Stimulated activated CD8-positive, alpha-beta memory T cell treated with anti-CD3 and anti-CD28 coated beads, Interleukin-4, amount 100 ng/mL, for 48 hours (primary cell): ENCODE measurements at places on chromosomes 6 and 20.
A peak's percentile ranks its signal among the peaks of the same experiment; 100 is the strongest.

GRCh38 chr6:11358904-11359830 lies 126.7 kb upstream of the NEDD9 start:
- DNase-seq, result no peak

DNA sequence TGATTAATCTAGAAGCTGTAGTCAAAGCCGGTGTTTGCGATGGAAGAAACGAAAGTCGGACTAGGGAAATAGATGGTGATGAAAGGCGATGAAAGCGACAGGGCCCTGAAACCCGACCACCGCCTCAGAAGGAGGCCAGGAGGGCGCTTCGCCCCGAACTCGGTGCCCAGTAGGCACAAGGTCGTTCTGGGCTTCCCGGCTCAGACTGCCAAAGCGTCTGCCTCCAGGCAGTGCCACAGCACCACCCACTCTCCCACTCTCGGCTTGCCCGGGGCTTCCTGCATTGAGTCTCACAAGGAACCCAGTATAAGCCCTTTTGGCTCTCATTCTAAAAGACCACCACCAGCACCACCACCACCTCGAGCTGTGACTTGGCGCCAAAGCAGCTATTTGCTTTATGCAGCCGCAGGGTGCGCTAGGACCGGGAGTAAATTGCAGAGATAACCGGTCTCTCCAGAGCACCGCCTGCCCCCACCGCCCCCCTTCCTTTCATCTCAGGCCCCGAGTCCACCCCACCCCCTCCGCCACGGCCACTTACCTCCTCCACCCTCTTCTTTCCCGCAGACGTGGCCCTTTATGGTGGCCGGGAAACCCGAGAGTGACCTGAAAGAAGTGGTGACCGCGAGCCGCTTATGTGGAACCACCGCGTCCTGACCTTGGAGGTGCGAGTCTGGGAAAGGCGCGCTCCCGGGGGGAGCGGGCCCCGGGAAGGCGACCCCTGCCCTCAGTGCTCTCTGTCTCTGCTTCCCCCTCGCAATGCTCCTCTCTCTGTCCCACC lies 2.4 kb downstream of the TCF21 start:
- DNase-seq, result peak; percentile 45

DNA sequence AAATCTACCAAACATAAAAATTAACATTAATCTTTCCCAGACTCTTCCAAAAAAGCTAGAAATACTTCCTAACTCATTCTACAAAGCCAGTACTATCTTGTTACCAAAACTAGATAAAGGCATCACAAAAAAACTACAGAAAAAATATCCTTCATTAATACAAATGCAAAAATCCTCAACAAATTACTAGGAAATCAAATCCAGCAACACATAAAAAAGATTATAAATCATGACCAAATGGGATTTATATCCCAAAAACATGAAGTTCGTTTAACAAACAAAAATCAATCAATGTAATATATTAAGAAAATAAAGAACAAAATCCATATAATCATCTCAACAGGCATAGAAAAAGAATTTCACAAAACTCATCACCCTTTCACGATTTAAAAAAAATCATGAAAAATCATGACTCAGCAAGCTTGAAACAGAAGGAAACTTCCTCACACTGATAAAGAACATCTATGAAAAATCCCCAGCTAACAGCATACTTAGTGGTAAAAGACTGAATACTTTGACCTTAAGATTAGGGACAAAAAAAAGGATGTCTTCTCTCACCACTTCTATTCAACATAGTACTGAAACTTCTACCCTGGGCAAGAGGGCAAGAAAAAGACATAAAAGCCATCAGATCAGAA lies 43.2 kb downstream of the RANBP9 start:
- DNase-seq, result no peak

- no peak for DNase-seq
Measured at GRCh38 chr20:38536310-38536709, 44.7 kb upstream of the ADIG start.

GRCh38 chr6:93848031-93848742 lies 428.8 kb upstream of the EPHA7 start:
- no peak for DNase-seq

GRCh38 chr6:71299541-71300470 lies 11.2 kb downstream of the OGFRL1 start:
- no peak for DNase-seq

DNA sequence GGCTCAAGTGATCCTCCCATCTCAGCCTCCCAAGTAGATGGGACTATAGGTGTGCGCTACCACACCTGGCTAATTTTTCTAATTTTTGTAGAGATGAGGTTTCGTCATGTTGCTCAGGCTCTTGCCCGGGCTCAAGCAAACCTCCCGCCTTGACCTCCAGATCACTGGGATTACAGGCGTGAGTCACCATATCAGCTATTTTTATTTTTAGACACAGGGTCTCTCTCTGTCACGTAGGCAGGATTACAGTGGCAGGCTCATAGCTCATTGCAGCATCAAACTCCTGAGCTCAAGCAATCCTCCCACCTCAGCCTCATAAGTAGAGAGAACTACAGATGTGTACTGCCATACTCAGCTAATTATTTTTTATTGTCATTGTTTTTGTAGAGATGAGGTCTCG lies 41.7 kb downstream of the SLC23A2 start:
- no peak for DNase-seq

GRCh38 chr6:11224966-11225463 lies 7.5 kb downstream of the NEDD9 start:
- DNase-seq, result peak; percentile 41

DNA sequence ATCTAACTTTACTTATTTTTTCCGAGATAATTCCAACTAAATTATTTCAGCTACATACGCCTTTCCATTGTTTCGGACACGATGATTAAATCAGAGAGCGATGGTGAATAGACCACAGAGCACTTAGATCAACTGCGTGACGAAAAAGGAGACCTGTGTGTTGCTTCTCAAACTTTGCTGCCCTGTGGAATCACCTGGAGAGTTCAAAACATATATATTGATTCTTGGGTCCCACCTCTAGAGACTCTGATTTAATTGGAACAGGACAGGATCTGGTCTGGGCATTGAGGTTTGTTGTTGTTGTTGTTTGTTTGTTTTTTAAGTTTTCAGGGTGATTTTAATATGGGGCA lies 401 bp upstream of the TNFRSF21 start:
- DNase-seq, result no peak

DNA sequence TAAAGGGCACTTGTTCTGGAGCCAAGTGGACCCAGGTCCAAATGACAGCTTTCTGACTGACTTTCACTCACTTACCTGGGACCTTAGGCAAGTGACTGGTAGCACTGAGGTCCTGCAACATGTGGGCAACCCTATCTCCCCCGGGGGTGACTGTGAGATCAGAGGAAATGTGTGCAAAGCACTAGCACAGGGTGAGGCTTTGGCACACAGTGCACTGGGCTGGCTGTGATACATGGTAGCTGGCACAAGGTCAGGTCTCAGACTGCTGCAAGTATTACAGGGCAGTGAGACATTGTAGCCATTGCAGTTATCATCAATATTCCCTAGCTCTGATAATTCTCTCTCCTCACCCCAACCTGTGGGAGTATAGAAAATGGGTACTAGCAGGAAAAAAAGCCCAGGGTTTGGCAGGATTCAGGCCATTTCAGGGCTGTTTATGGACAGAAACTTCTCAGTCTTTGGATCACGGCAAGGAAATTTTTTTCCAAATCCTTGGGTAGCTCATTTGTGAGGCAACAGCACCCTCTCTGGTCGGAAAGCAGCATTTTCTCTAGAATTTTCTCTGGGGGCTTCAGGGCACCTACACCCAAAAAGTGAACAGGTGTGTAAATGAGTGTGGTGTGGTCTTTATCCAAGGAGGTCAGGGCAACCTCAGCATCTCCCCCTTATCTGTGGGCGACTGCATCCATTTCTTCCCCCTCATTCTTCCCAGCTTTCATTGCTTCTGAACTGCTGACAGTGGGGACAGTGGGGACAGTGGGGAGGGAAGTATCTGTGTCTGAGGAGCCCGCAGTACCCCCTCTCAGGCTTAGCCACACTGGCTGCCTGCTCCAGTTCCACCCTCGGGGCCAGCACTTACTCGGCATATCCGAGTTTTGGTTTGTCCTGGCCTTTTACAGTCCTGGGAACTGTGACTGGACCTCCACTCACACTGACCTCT lies 148.7 kb upstream of the PHACTR3 start:
- DNase-seq, result no peak

DNA sequence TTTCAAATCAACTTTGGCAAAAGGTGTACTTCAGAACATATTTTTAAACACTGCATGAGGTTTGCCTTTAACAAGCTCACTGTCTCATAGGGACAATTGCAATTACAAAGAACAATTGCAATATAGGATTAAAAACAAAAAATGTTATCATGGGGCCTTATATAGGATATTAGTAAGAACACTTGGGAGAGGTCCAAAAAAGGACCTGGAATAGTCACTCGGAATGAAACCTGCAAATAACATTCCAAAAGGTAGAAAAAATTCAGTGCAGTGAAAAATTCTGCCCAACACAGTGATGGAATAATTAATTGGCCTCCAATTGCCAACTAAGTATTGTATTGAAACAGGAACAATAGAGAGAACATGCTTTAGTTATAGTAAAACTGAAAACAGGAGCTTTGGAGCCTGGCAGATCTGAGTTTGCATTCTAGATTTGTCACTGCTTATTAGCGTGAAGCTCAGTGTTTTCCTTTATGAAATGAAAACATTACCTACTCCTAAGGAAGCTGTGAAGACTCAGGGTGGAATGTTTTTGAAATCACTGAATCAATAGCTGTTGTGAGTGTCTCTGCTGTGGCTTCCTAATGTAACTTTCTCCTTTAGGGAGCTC lies 172.6 kb upstream of the BMP5 start:
- no peak for DNase-seq

GRCh38 chr6:49142421-49143151 lies 320.5 kb downstream of the MMUT start:
- DNase-seq, result no peak

- no peak for DNase-seq
Measured at GRCh38 chr6:151089978-151090377, 149.8 kb upstream of the AKAP12 start.

DNA sequence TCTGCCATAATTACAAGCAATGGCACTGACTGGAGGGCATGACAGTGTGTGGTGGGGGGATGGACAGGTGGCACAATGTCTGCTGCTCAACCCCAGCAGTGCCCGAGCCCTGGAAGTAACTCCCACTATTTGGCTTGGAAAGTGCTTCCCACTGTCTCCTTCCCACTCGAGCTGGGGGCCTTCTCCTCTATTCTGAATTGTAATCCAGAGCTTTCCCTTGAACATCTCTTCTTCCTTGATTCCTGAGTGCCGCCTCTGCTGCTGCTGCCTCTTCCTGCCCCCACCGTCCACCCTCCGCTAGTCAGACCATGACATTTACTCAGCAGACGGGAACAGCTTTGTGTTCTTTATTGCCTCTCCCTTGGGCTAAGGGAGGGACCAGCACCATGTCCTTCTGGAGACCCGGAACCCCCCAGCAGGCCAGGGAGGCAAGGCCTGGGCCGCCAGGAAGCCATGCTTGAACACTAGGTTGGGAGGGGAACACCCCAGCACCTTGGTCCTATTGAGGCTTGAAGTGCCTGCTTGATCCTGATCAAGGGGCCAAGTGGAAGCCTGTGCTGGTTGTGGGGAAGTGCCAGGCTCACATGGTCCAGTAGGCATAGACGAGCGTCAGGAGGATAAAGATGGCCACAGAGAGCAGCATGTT lies 17.0 kb downstream of the CCDC167 start:
- no peak for DNase-seq

DNA sequence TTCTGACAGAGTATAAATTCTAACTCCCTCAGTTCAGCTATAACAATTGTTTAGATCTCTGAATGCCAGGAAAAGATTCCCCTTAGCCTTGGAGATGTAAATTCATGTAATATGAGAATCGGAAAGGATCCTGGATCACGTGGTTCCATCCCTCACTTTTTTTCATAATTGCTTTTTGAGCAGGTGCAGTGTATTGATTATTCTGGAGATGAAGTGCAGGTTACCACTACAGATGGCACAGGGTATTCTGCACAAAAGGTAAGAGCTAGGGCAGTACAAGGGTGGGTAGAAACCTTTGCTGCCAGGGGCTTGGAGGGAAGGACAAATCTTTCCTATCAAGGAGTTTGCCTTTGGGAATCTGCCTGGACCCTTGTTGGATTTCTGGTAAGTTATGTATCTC lies 52.7 kb downstream of the KDM1B start:
- no peak for DNase-seq

GRCh38 chr6:119974430-119975159 lies 625.0 kb upstream of the MAN1A1 start:
- no peak for DNase-seq

DNA sequence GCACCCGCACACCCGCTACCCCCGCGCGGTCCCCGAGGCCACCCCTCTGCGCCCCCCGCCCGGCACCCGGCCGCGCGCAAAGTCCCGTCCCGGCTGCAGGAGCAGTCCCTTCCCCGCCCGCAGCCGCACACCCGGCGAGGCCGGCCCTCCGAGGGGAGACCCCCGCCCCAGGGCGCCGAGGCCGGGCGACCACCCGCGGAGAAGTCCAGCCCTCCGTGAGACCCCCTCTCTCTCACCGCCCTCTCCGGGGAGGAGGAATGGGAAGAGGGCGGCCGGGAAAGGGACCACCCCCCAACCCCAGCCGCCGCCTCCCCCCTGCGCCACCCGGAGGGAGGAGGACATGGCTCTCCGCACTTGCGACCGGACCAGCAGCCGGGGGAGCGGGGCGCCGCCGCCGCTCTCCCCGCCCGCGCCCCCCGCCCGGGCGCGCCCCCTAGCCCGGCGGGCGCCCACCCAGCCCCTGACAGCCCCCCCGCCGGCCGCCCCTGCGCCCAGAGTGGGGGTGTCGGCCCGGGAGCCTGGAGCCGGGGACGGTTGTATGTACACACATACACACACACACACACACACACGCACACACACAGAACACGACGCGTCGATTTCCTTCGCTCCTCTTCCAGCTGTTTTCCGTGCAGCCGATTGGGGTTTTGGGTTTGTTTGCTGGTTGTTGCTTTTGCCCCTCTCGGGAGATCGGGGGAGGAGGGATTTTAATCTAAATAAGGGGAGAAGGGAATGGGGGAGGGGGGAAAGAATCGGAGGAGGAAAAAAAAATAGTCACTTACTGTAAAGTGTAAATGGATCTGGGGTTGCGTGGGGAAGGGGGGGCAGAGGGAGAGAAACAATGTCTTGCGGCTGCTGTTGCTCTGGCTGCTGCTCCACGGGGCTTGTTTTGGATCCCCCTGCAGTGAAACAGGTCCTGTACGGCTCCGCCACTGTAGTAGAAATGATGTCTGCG lies at the start of gene ATXN1:
ATXN1 (minus strand) TSS at position 945 of the 955 bp plus-strand sequence.
- DNase-seq, result peak; percentile 56

DNA sequence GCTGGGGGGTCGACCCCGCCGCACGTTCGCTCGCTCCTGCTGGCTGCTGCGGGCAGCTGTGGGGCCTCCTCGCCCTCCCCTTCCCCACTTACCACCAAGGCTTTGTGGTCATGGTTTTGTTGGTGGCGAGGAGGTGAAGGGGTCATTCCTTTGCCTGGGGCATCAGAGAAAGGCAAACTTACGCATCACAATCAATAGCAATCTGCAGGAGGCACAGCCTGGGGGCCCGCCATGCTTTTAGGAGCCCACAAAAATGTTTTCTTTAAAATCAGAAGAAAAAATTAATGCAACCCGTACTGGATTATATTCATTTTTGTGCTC lies 137.0 kb downstream of the IMPG1 start:
- DNase-seq, result no peak

DNA sequence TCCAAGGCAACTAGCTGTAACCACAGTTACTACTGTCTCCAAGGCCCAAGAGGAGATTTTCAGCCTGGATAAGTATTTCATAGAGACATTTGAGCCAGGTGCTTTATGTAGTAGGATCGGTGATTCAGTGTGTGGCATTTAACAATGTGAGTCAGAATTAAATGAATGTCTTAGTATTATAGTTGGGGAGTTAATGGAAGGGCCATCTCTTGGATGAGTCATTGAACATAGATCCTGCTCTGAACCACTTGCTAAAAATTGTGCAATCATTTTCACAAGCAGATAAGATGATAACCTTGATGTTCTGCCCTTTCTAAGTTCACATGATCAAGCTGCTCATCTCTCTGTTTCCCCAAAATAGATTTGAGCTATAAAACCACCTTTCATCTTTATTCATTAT lies 668.9 kb upstream of the CITED2 start:
- no peak for DNase-seq
